ENCODE measurements at places on chromosomes 1 and 21.

GRCh38 chr1:64922336-64922735 is 44.0 kb downstream of the JAK1 start:
- DNase-seq: no peak

- DNase-seq: no peak
Observed at GRCh38 chr1:15559189-15559810, 25.6 kb downstream of the AGMAT start.

GRCh38 chr1:206518206-206518605 is 10.9 kb downstream of the RASSF5 start:
- no peak for DNase-seq

- no peak for DNase-seq
Observed at GRCh38 chr1:66197785-66198184, 336.2 kb upstream of the SGIP1 start.

DNA sequence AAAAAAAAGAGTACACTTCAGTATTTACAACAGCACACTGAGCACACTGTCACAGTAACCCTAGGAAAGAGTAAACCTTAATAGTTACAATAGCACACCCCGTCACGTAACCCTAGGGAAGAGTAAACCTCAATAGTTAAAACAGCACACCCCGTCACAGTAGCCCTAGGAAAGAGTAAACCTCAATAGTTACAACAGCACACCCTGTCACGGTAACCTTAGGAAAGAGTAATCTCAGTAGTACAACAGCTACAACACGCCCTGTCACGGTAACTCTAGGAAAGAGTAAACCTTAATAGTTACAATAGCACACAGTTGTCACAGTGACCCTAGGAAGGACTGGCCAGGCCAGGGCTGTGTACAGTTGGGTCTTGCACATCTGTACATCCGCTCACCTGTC is 3.0 kb downstream of the CDK11A start:
- no peak for DNase-seq

GRCh38 chr1:26740952-26741351 is 45.1 kb downstream of the ARID1A start:
- no peak for DNase-seq

- no peak for DNase-seq
Observed at GRCh38 chr1:25647106-25647505, 30.5 kb downstream of the MAN1C1 start.

DNA sequence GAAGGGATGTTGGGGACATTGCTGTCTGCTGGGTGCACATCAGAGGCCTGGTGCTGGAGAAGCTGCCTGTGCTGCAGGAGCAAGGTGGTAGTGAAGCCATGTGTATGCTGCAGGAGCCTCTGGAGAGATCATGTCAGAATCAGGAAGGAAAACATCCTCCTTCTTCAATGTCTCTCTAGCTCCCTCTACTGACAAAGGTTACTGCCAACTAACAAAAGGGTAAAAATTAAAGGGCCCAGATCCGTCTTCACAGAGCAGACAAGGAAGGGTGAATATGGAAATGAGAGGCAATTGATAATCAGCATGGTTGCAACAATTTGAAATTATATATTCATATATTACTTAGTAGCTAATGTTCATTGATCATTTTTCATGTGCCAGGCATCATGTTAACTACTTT is 32.2 kb downstream of the FAM177B start:
- no peak for DNase-seq

DNA sequence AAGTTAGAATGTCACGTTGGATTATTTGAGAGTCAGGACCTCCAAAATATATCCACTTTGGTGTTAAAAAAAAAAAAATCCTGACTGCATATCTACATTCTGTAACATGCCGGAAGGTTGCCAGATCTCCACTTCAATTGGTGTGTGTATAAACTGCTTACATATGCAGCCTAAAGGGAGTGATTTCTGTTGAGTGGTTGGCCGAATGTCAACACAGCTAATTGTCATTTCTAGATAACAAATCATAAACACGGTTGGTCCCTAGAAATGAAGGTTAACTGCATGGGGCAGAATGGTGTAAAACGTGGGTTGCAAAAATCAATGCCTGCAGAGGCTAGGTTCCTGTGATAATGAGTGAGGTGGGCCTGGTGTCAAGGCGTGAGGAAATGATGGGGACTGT is 15.0 kb upstream of the ROR1 start:
- DNase-seq: no peak

DNA sequence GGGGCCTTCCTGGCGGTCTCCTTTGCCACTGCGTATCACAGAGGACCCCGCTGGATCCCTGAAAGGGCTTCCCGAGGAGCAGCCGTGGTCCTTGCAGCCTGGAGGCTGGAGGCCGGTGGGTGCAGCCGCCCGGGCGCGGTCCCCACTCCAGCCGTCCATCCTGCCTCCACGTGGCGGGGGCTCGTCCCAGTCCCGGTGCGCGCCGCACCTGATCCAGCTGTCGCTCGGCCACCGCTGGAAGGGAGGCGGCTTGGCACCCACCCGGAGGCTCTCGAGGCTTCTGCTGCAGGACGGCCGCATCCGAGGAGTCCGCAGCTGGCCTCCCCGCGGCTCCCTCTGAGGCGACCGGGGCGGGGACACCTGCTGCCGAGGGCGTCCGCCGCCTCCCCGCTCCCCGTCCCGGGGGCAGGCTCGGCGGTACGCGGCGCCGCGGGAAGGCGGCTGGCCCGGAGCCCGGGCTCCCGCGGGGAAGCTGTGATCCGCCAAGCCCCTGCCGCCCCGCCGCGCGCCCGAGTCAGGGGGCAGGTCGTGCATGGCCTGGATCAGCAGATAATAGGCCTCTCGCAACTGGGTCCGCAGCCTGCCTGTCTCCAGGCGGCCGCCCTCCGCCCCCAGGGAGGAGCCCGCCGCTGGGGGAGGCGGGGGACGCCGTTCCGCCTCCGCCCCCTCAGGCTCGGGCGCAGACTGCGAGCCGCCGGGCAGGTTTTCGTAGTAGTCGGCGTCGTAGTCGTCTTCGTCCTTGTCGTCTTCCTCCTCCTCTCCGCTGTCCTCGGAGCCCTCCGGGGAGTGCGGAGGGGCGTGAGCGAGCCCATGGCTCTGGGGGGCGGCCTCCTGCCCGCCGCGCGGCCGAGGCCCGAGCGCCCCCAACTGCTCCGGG is at the start of gene SYDE2:
Gene SYDE2, minus strand, starts transcription at position 554 of the 877 bp plus-strand sequence. Its CDS starts 20 bp downstream, at position 534.
- peak; percentile 17 for DNase-seq

GRCh38 chr1:62800825-62801306 is 16.9 kb downstream of the ATG4C start:
- DNase-seq: no peak

GRCh38 chr1:89681045-89681729 is 48.3 kb downstream of the LRRC8C start:
- DNase-seq: no peak

- no peak for DNase-seq
Observed at GRCh38 chr1:11923069-11923826, 3.0 kb downstream of the KIAA2013 start.

GRCh38 chr1:229430761-229431283 is 3.1 kb downstream of the ACTA1 start:
- DNase-seq: no peak

DNA sequence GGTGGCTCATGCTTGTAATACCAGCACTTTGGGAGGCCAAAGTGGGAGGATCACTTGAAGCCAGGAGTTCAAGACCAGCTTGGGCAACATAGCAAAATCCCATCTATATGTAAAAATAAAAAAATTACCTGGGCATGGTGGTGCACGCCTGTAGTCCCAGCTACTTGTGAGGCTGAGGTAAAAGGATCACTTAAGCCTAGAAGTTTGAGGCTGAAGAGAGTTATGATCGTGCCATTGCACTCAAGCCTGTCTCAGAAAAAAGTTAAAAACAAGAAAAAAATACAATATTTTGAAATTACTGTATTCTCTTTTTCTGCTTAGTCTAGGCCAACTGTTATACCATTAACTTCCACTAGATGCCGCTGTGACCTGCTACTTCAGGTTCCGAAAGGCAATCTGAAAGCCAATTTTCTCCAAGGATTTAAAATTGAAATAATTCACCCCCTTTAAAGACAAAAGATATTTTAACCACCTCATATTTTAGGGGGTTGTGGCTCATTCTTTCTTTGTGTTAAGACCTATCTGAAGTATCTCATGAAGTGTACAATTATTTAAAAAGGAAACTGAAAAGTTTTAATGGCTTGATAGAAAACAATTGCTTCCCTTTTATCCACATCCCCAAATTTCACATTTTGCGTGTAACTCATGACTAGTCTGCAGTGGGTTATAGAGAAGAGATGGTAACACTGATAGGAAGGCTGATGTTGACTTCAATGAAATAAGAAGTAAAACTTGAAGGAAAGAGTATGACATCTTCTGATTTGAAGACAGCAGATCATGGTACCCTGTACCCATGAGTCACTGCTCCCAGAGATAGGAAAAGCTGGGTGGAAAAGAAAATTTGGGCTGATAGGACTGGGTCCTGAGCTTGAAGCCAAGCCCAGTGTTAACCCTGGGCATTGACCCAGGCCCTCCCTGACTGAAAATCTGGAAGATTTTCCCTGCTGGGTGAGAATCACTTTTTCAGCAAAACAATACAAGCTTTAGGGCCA is 24.4 kb upstream of the CLDN14 start:
- DNase-seq: no peak

GRCh38 chr1:30656171-30656940 is 67.0 kb downstream of the MATN1 start:
- no peak for DNase-seq

DNA sequence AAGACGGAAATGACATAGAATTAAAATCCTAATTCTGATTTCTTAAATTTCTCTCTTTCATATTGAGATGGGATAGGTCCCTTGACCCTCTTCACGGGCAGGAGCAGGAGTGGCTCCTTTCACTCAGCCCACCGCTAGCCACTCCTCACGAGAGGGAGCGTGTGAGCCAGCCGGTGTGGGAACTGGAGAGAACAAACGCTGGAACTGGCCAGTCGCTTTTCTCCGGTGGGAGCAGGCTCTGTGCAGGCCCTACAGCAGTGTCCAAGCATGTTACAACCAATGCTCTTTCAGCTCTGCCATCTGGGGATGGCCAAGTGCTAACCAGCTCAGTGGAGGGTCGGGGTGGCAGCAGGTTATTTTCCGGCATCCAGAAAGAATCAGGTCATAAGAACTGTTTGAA is 815.5 kb upstream of the ADGRL4 start:
- no peak for DNase-seq

DNA sequence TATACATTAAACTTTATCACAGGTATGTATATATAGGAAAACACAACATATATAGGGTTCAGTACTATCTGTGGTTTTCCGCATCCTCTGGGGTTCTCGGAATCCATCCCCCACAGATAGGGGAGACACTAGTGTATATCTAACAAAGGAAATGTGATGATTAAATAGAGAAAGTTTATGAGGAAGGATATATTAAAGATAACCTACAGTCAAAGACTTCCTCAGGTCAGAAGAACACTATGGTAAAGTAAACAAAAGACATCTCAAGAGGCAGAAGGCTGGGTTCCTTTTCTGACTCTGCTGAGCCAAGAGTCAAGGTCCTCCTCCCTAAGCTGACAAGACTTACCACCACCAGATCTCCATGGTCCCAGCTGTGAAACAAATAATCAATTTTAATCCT is 12.1 kb downstream of the USP24 start:
- DNase-seq: no peak

DNA sequence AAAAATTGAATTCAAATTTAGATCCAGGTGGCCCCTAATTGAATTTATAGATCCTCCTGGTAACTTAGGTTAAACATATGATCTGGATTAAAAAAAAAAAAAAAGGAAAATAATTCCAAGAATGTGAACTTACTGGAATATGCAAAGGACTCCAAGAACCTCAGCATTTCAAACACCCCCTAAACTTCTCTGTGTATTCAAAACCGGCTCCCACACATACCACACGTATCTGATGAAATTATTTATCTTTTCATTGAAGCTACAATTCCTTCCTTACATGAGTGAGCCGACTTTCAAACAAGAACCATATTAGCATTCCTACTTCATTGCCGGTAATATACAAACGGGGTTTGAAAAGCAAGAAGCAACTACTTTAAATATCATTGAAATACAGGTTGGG is 61.4 kb upstream of the FMN2 start:
- no peak for DNase-seq

GRCh38 chr1:221315330-221315729 is 426.6 kb downstream of the DUSP10 start:
- no peak for DNase-seq

- DNase-seq: no peak
Observed at GRCh38 chr1:115076384-115076915, 12.9 kb downstream of the TSPAN2 start.

DNA sequence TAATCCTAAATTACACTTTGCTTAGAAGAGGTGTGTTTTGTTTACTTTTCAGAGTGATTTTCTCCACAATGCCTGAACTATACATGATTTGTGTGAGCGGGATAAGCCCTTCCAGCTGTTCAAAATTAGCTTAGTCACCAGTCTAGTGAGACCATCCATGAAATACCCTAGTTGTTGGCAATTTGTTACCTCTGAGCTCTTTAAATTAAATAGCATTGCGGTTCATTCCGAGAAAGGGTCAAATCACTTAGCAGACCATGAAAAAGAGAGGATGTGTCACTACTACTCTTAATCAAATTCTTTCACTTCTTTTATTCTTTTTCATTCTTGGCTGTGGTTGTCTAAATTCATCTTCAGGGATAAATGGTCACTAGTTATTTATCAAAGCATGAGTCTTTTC is 11.9 kb upstream of the VAV3 start:
- DNase-seq: no peak

GRCh38 chr21:44012474-44013379 is 618 bp downstream of the TRAPPC10 start:
- DNase-seq: no peak

DNA sequence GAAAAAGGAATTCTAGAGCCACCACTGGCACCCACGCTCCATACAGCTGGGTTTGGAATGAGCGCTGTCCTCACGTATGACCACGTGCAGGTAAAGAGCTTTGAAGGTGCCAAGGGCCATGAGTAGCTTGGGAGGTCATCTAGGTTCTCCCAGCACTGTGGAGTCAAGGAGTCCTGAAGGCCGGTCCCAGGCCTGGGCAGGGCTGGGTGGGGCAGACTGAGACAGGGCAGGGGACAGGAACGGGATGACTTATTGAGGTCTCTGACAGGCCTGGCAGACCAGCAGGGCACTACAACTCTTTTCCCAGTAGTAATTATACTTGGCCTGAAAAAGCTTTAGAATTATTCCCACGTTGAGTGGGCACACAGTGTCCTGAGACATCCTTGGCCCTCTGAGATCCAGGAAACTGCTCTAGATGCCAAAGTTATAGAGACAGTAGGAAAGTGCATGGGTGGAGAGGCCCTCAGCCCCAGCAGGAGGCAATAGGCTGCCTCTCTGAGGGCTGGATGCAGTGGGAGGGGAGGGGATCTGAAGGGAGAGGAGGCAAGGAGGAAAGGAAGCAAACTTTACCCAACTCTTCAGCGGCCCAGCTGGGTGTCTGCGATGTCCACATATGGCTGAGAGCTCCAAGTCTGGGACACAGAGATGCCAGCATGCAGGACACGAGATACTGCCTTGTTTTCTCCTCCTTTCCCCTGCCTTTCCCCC is 1.8 kb upstream of the CDA start:
- no peak for DNase-seq

GRCh38 chr1:54581621-54582035 is 33.6 kb downstream of the ACOT11 start:
- DNase-seq: no peak

- DNase-seq: no peak
Observed at GRCh38 chr1:2999138-2999537, 22.1 kb upstream of the ACTRT2 start.

- no peak for DNase-seq
Observed at GRCh38 chr1:93152835-93153234, 27.4 kb downstream of the TMED5 start.

- no peak for DNase-seq
Observed at GRCh38 chr1:7893529-7894180, 40.8 kb upstream of the UTS2 start.
